CD8-positive, alpha-beta T cell (primary cell): ENCODE measurements at places on chromosomes 11 and 22. TPM values are rescaled to one million over a fixed set of nuclear protein-coding genes. Genes with fewer than 3 reads are reported as not detected.

- no peak for DNase-seq
Observed at GRCh38 chr11:134246100-134246499, 7.1 kb downstream of the THYN1 start.

DNA sequence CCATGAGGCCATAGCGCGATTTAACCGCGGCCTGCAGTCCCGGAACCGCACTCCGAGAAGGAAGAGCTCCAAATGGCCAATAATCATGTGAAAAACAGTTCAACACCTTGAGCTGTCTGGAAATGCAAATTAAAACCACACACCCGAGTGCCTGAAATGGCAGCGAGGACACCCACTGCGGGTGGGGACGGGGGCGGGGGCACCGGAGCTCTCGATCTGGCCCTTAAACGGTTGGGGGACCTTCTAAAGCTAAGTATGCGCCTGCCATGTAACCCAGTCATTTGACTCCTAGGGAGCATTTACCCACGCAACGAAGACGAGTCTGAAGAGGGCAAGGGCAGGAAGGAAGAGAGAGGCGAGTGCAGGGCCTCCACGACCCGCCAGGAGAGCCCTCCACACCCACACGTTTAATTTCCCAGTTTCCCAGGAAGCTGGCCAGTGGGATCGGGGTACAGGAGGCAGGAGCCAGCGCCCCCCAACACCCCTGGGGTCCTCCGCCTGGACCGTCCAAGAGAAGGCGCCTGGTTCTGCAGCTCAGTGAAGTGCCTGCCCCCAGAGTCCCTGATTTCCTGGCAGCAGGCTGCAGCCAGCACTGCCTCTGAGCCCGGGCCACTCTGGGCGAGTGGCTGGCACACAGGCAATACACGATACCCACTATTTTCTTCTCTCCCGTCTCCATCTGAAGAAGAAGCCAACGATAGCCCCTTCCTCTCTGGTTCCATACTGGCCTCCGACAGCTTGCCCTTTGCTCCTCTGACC is 1.7 kb downstream of the TTLL8 start:
- DNase-seq: no peak

- DNase-seq: no peak
Observed at GRCh38 chr11:34866375-34866774, 49.8 kb downstream of the APIP start.

The TMEM132A gene
- not detected for total RNA-seq

DNA sequence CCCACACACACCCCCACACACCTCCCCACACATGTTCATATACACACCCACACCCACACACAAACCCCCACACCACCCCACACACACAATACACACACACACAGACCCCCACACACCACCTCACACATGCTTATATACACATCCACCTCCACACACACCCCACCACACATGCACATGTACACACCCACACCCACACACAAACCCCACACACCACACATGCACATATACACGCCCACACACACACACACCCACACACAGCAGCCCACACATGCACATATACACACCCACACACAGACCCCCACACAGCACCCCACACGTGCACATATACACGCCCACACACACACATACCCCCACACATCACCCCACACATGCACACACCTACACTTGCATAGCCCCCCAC is 29.1 kb downstream of the KCNC1 start:
- DNase-seq: no peak

GRCh38 chr22:44584256-44584902 is 86.3 kb upstream of the RTL6 start:
- no peak for DNase-seq

- no peak for DNase-seq
Observed at GRCh38 chr11:127307700-127308099, 307.1 kb upstream of the KIRREL3 start.

The TYR gene
- total RNA-seq: not detected

The GTSE1 gene
- 0.30 TPM for total RNA-seq

The OOSP3 gene
- total RNA-seq: not detected

DNA sequence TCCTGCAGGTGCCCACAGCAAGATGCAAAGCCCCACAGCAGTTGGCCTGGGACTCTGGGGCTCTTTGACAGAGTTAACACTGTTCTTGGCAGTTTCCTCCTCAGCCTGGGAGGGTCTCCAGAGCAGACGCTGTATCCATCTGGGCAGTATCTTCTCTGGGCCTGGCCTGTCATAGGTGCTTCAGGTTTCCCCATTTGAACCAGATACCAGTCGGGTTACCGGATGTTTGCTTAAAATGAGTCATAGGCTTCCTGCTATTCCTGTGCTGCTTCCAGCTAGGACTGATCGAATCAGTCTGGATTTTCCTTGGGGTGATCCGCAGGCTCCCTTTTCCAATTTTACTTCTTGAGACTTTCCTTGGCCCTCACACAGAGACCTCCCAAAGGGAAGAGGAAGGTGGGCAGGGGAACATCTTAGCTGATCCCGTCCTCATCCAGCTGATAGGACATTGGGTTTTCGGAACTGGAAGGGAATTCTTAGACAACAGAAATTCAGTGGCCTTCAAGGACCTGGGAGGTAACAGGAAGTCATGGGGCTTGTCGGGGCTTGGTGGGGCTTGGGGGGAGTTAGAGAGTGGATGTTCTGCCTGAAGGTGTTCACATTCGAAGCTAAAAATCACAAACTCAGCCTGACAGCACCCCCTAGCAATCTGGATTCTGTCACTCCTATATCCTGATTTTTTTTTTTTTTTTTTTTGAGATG is 2.4 kb upstream of the RANGAP1 start:
- no peak for DNase-seq

DNA sequence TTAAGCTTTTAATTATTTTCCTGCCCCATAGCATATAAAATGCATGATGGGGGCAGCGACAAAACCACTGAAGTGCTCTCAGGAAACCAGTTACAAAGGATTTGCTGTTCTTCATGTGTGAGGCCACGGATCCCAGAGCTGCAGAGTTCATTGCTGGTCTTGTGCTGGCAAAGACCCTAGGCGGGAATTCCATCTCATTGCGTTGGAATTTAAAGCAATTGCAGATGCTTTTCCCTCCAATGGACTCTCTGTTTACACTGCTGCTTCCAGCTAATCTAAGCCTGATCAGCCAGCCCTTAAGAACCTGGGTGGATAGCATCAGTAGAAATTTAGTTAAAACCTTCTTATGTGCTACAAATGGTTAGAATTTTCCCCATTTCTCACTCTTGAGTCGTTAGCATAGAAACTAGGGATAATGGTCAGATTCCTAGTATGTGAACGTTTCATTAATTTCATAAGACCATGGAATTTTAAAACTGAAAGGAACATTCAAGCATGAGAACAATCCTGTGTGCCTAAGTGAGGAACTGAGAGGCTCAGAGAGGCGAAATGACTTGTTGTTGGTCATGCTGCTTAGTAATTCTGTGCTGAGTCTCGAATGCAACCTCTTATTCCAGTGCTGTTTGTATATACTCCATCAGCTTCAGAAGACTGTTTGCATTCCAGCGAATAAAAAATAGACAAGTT is 36.1 kb upstream of the ADSL start:
- no peak for DNase-seq

DNA sequence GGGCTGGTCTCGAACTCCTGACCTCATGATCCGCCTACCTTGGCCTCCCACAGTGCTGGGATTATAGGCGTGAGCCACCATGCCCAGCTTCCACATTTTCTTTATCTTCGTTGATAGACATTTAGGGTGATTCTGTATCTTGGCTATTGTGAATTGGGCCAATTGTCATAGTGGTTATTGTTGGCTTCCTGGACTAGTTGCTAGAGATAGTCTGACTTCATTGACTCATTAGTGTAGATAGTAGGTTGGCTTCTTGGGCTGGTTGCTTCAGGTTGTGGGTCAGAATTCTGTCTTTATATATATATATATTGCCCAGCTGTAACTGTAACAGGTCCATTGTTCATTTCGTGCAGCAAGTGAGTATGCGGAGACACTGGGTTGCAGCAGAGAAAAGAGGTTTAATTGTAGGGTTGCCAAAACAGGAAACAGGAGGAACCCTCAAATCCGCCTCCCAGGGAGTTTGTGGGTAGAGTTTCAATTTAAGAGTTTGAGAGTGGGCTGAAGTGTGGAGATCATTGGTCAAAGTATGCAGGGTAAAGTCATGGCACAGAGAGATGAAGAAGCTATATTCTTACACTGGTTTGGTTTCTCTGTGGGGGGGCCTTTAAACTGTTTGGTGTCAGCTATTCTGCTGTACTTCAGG is 22.0 kb downstream of the ATG13 start:
- DNase-seq: no peak

DNA sequence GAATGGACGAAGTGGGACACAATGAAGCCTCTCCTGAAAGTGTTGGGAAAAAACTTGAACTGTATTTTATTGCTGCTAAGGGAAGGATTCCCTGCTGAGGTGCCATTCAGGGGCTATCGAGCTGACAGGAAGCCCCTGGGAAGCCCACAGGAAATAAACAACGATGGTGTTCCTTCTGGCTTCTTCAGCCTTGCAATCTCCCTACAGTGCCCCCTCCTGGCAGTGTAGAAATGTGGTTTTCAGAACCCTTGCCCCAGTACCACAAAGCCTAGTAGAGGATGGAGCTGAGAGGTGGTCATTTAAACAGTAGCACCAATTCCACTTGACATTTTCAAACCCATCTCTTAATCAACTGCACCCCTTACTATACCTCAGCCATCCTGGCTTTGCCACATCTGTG is 676.7 kb upstream of the ARHGAP42 start:
- DNase-seq: no peak

The TMEM45B gene
- 0.81 TPM for total RNA-seq

DNA sequence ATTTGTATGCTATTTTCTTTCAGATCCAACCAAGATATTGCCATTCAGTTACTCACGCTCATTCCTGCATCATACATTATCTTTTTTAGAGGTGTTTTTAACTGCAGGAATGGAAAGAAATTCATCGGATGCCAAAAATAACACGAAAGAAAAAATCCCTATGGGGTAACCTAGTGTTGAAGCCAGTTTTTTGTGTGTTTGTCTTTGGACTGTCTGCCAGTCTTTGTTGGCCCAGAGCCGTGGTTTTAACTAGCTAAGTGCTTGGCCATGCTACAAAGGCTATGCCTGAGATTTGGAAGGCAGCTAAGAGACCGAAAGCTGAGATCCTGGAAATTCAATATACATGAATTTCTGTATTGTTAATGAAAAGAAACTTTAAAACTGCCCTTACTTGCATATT is 309.8 kb upstream of the CNTN5 start:
- DNase-seq: no peak

- DNase-seq: no peak
Observed at GRCh38 chr11:22543261-22543660, 82.4 kb downstream of the FANCF start.

DNA sequence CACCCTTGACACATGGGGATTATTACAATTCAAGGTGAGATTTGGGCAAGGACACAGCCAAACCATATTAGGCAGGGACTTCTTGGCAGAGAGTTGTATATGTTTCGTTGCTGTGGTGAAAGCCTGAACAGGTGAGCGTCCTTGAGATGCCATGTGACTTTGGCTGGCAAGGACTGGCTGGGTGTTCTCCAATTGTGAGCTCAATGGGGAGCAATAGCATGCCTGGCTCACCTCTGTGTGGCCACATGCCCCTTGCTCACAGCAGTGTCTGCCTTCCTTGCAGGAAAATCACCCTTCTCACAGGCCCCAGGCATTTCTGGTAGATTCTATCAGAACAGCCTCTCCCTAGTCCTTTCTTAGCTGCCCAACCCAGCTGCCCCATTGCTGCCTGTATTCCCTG is 105.5 kb downstream of the PARVA start:
- no peak for DNase-seq

DNA sequence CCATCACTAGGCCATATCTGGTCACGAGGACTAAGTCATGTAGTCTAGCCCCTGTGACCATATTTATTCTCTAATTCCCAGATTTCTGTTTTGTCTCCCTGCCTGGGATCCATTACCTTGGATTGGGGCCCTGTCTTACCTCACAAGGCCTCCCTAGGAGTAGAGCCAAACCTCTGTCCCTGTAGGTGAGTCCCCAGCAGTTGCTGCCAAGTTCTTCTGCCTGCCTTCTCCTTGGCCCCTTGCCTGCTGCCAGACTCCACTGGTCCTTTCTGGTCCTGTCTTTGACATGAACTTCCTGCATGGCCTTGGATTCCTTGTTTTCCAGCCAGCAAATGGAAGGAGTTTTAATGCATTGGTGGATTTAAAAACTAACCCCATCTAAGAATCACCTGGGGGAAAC is 35.6 kb upstream of the CADM1 start:
- no peak for DNase-seq

DNA sequence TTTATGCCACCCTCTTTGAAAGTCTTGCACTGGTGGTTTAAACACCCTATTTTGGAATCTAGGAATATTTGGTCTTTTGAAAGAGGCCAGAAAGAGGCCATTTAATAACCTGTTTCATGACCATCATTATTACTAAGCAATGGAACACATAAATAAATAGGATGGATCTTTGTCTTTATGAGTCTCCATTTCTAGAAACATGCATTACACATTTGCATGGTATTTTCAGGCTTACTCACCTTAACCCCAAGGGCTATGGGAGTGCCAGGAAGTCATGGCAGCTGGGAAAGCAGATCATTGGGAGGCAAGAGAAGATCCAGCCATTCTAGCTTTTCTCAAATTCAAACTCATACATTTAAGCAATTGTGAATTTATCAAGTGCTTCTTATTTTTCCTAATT is 185.8 kb upstream of the POU2AF2 start:
- no peak for DNase-seq

GRCh38 chr11:113278481-113278880 is 35.9 kb upstream of the TTC12 start:
- no peak for DNase-seq

DNA sequence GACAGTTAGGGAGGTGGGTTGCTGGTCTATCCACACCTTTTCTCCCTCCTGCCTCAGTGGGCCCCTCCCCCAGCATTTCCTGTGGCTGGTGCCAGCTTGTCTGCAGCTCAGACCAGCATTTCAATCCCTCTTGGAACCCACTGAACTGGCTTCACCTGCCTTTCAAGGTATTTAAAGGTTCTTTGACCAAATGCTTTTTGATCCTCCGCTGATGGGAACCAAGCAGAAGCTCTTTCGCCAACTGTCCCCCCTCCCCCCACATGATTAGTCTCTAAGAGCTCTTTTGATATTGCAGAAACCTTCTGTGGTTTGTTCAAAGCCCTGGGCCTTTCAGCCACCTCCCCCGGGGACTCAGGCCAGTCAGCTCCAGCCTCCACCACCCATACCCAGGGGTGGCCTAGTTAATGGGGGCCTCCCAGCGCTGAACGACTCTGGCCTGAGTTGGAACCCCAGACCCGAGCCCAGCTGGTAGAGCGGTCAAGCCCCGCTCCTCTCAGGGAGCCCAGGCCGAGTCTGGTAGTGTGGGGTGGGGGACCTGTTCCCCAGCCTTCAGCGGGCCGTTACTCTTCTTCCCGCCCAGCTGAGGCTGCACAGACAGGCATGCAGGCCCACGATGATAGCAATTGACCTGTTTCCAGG is 6.0 kb upstream of the SYT7 start:
- no peak for DNase-seq

DNA sequence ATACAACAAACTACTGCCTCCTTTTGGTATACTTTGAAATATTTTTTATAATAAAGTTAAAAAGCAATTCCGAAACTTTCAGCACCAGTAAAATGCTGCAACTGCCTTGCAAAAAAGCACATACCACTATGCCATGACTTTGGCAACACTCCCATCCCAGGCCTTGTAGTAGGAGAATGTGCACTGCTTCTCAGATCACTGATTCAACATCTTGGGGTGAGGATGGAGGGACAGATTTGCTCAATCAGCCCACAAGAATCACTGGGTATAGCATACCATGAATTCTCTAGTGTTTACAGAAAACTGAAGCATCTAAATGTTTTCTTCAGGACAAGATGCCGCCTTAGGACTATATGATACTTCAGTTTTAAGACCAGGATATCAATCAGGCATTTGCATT is 14.9 kb downstream of the EIF4ENIF1 start:
- no peak for DNase-seq
